ENCODE measurements at places on chromosomes 5 and 9. TPM values are rescaled to one million over a fixed set of nuclear protein-coding genes. Genes with fewer than 3 reads are reported as not detected.

MTRR gene
- total RNA-seq, result 42.9 TPM

ROR2 gene
- total RNA-seq, result not detected

GMCL2 gene
- not detected for total RNA-seq

PCDHB16 gene
- total RNA-seq, result not detected

IFNA2 gene
- not detected for total RNA-seq

PIK3R1 gene
- total RNA-seq, result 24.7 TPM

PIP5K1B gene
- 0.55 TPM for total RNA-seq

ROPN1L gene
- total RNA-seq, result 0.18 TPM

LECT2 gene
- not detected for total RNA-seq

CER1 gene
- not detected for total RNA-seq

CTNND2 gene
- total RNA-seq, result not detected

CMYA5 gene
- 0.30 TPM for total RNA-seq

MPDZ gene
- not detected for total RNA-seq

SSNA1 gene
- 64.0 TPM for total RNA-seq

DIRAS2 gene
- total RNA-seq, result not detected

DNA sequence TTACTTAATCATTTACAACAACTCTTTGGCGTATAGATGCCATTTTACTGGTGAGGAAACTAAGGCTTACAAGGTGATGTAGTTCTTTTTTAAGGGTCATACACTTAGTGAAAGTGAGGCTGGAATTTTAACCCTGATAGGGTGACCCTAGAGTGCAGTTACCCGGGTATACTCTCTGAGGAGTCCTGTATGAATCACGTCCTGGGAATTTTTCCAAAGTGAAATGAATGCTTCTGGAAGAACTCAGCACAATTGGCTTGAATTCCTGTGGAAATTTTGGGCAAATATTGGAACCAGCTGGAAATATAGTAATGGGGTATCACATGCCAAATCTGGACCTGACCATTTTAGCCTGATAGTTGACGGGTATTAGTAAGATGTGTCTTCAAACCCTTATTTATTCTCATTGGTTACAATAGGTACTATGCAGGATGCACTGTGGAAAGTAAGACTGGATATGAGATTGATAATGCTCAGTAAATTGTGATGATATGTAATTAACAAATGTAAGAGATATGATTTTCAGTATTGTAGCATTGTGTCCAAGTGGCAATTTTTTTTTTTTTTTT lies 14.8 kb downstream of the SUB1 start:
- DNase-seq, result no peak

GRCh38 chr9:133505901-133506652 lies 18.7 kb downstream of the MYMK start:
- no peak for DNase-seq

GRCh38 chr9:31799953-31800609 lies 584.4 kb upstream of the ACO1 start:
- DNase-seq, result no peak

DNA sequence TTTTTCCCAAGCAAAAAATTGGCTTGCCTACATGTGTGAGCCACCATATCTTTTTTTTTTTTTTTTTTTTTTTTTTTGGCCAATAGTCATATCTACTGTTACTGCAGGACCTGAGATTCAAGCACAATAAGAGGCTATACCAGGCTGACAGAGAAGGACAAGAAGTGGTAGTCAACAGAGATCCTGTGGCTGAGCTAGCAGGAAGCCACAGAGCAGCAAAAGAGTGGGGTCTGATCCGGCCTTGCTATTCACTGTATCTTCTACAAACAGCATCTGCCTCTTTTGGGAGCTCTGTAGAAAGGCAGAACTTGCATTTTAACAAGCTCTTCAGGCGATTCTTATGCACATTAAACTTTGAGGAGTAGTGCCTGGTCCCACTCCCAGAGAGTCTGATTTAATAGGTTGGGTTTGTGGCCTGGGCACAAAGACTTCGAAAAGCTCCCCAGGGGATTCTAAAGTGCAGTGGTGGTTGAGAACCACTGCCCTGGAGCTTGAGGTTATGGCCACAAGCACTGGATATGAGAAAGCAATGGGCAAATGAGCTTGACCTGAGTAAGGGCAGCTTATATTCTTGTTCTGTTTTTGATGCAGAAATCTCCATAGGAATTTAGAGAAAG lies 162.8 kb downstream of the PIK3R1 start:
- no peak for DNase-seq

GRCh38 chr5:159061179-159061796 lies 38.4 kb downstream of the EBF1 start:
- DNase-seq, result no peak

GRCh38 chr5:97406946-97407676 lies 224.1 kb upstream of the RIOK2 start:
- no peak for DNase-seq

DNA sequence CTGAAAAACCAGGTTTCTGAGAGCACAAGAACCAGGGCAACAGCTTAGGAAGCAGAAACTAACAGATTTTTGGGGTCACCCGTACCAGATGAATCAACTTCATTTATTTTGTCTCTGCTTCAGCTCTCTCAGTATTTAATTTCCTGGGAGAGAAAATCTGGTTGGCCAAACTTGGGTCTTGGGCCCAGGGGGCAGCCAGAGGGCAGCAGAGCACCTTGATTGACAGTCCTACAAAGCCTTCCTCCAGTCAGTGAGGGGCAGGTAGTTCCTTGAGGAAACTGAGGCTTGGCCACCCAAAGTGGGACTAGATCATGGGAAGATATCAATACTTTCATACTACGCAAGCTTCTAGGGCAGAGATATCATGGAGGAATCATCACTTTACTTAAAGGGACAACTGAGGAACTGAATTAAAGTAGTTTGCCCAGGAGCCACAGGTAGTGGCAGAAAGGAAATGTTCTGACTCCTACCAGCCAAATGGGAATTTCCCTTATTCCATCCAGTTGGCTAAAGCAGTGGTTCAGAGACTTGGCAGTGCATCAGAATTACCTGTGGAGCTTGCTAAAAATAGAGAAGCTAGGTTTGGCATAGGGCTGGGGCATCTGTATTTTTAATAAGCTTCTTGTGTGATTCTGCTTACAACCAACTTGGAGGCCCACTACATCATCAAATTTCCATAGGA lies 21.5 kb upstream of the ARHGAP26 start:
- no peak for DNase-seq

- DNase-seq, result no peak
Observed at GRCh38 chr5:114412510-114413171, 50.8 kb downstream of the KCNN2 start.

DNA sequence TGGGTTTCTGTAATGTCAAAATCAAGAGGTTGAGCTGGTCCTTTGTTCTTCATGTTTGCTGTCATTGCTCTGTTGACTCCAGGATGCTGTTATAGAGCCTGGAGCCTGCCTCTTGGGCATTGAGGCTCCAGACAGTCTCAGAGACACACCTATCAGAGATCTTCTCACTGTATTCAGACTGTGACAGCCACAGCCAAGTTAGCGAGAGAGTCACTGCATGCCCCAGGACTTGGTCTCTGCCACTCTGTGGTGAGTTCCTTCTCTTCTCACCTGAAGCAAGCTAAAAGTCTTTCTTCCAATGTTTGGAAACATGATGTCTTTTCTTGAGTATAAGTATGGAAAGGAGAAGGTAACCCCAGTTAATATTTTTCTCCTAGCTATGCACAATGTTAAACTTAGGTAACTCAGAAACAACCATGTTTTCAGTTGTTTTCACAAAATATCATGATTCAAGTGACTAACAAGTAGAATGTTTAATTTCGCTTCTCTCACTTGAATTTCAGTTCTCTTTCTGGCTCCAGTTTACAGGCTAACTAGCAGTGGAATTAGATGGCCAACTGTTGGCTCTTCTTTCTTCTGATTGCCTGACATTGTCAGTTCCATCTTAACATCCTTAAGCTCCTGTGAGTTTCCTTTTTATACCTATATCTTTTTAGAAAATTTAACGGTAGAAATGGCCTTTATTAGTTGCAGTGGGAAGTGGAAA lies 20.6 kb upstream of the ZFYVE16 start:
- no peak for DNase-seq

- no peak for DNase-seq
Observed at GRCh38 chr5:129431406-129431805, 28.7 kb upstream of the ADAMTS19 start.

DNA sequence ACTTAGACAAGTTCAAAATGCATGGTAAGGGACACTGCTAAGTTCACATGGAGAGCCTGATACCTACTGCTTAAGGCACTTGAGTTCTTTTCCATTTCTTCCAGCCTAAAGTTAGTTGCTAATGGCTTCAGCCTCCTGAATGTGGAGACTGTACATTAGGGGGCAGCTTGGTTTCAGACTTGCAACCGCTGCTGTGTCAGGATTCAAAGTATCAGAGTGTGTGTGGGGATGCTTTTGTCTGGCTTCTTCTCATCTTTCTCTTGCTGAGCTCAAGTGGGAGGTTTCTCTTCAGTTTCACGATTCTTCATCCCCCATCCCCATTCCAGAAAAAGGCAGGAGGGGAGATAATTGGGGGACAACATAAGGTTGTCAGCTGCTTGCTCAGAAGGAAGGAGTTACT lies 49.4 kb downstream of the ATP10B start:
- DNase-seq, result no peak

DNA sequence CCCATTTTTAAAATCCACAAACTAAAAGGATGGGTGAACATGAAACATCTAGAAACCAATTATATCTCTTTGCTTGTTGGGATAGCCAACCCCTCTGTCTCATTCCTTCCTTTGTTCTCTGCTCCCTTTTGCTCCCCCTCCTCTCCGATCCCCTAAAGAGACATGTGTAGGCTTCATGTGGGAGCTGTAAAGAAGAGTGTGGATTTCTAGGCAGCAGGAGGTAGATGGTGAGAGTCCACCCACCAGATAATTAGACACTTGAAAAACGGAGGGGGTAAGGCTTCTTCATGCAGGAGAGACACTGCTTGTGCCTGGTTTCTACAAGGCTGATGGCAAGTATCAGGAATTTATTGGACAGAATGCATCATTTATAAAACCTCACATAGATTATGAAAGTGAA lies 27.3 kb upstream of the CFAP157 start:
- DNase-seq, result no peak

DNA sequence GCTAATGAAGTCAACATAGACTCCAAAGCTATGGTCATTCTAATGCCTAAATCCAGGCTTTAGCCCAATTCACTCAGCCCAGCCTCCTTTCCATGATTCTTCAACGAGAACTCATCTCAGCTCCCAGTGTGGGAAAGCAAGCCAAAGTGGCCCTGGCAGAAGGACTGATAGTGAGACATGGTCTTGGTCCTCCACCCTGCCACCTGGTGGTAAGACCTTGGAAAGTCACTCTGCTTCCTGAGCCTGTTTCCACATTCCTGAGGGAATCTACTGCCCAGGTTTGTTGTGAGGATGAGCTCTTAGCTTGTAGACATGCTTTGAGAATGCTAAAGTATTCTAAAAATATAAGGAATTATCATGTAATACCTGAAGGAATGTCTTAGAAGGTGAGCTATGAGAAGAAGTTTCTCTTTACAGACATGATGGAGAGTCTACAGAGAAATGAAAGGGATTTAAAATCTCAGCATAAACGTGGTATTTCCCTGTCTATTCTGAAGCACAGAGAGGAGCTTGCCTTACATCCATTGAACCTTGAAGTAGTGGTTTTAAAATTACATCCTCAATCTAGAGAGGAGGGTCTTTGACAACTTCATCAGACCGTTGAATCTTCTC lies 173.5 kb downstream of the TRIM32 start:
- no peak for DNase-seq

- no peak for DNase-seq
Observed at GRCh38 chr9:18010492-18010891, 431.6 kb downstream of the SH3GL2 start.

DNA sequence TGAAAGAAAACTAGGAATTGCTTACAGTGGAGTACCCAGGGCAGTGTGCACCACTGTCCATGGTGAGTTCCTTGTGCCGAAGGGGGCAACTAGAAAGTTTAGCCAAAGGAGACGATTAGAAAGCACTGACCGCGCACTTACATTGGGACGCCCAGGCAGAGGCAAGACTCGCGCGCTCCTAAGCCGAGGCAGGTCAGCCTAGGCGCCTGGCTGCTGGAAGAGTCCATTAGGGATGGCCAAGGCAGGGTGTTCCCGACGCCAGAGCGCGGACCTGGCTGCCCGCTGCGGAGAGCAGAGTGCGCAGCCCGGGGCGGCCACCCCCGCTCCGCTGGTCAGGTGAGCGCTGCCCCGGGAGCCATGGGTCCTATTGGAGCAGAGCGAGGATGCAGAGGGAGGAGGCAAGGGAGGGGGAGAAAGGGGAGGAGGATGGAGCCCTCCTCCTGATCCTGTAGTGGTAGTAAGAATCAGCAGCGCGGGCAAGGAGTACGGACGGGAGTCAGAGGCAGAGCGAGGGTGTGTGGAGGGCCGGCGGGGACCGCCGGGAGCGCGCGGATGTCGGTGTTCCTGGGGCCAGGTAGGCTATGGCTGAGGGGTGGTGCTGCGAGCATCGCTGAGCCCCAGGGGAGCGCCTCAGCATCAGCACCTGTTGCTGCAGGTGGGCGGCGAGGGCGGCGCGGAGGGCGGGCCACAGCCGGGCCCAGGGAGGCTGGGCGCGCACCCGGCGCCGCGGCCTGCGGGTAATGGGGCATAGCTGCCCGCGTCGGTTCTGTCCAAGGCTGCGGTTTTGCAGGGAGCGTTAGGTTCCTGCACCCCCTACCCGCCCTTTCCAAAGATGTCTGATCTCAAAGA lies at the start of gene ADGRV1:
TSS of gene ADGRV1 (plus strand) at position 454 of the 849 bp plus-strand sequence. CDS start at position 553, 99 bp downstream.
- peak; percentile 9 for DNase-seq

- DNase-seq, result no peak
Observed at GRCh38 chr9:112041536-112042243, 133.4 kb downstream of the SUSD1 start.

DNA sequence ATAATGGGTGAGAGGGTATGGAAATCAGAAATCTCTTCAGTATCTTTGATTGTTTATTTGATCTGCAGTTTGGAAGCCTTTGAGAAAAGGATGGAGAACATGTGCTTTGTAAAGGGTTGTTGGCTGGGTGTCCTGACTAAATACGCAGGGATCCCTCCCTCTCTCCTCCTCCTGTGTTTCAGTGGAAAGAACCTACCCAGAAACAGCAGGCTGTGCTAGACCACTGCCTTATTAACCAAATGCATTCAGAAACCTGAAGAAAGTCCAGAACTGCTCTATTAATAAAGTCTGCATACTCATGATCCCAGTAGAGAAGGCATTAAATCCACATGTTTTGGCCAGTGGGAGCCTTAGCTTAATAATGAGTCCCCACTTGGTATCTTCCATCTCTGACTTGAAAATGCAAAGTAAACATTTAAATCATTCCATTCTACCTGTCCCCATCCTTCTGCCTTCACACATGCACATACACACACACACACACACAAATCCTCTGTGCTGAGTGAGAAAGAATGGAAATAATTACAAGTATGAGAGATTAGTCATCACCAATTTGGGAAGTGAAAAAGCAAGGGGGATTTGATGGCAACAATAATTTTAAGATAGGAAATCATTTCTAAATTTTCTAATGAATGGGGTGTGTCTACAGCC lies 10.0 kb upstream of the LECT2 start:
- DNase-seq, result no peak

DNA sequence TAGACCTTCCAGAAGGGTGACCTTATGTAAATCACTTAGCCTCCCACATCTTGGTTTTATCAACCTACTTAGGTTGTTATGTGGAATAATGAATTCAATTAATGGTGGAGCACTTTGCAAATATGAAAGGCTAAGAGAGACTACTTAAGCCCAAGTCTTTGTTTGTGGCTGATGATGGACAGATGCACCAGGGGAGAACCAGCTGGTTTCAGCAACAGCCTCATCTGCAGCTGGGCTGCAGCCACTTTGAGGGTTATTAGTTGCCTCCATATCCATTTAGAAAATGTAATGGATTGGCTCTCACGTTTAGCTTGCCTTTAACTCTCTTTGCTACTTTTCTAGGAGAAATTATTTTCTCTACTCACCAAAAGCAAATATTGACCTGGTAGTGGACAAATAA lies 146.6 kb downstream of the ESM1 start:
- no peak for DNase-seq

- DNase-seq, result no peak
Observed at GRCh38 chr9:12272471-12273120, 420.6 kb upstream of the TYRP1 start.

GRCh38 chr9:20611691-20612287 lies 10.5 kb downstream of the MLLT3 start:
- DNase-seq, result no peak

Data from activated naive CD4-positive, alpha-beta T cell treated with anti-CD3 and anti-CD28 coated beads, Interleukin-2, amount 50 U/mL, for 72 hours (primary cell).